Hematopoietic multipotent progenitor cell treated with erythropoietin and hydrocortisone succinate and interleukin-3 and kit ligand, for 4 days (in vitro differentiated cells): ENCODE measurements at places on chromosomes 4 and X.
A peak's percentile ranks its signal among the peaks of the same experiment; 100 is the strongest.

DNA sequence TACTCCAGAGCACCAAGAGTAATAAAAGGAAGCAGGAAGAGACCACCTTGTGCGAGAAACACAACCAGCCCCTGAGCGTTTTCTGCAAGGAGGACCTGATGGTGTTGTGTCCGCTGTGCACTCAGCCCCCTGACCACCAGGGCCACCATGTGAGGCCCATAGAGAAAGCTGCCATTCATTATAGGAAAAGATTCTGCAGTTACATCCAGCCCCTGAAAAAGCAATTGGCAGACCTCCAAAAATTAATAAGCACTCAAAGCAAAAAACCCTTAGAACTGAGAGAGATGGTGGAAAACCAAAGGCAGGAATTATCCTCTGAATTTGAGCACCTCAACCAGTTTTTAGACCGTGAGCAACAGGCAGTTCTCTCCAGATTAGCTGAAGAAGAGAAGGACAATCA, 5.7 kb downstream of the TRIM75 start:
- DNase-seq = no peak

DNA sequence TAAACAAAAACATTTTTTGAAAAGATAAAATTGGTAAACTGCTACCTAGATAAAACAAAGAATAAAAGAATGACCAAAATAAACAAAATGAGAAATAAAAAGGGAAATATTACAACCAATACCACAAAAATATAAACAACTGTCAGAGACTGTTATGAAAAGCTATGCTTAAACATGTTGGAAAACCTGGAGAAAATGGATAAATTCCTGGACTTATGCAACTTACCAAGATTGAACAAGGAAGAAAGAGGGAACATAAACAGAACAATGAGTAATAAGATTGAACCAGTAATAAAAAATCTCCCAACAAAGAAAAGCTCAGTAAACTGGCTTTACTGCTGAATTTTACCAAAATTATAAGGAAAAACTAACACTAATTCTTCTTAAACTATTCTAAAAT, 518.7 kb downstream of the GRXCR1 start:
- DNase-seq = no peak

DNA sequence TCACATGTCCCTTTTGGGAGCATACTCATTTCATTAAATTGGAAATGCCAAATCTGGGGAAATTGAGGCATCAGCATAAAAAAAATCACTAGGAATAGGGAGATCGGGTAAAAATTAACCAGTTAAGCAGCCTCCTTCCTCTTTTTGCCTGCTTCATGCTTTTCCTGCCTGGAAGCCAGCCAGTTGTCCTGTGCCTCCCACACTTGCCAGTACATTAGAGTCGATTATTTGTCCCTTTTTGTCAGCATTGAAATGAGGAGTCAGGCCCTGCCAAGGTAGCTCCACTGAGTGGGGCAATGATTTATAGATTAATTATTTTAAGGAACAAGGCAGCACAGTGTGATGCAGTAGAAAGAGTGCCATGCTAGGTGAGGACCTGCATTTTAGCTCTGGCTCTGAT, 55.3 kb downstream of the SH2D1A start:
- no peak for DNase-seq

DNA sequence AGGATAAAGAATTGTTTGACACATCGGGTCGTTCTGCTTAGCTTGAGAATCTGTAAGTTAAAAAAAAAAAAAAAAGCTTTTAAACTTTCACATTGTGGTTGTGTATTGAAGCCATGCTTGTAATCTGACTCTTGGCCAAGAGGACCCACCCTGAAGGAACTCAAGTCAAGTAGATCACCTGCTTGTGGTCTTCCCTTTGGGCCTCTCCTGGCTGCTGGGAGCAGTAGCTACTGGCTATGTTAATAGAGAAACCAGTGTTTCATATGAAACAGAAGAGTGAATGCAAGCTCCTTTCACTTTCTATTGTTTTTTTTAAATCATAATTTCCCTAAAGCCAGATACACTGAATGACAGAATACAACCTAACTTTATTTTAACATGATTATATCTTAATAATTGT, 402.4 kb upstream of the NDST4 start:
- peak; percentile 13 for DNase-seq

DNA sequence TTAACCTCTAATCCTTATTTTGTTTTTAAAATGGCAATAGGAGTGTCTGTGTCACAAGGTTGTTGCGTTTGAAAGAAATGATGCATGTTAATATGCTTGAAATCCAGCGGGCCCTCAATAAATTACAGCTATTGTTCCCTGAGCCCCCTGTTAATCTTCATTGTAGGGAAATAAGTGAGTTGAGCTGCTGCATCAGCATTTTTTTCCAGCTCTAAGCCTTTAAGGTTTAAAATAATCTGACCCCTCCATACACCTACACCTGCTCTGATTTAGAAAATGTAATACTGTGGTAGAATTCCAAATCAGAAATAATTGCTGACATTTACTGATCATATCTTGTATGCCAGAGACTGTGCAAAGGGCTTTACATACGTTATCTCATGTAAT, 2.6 kb upstream of the MSMO1 start:
- no peak for DNase-seq

DNA sequence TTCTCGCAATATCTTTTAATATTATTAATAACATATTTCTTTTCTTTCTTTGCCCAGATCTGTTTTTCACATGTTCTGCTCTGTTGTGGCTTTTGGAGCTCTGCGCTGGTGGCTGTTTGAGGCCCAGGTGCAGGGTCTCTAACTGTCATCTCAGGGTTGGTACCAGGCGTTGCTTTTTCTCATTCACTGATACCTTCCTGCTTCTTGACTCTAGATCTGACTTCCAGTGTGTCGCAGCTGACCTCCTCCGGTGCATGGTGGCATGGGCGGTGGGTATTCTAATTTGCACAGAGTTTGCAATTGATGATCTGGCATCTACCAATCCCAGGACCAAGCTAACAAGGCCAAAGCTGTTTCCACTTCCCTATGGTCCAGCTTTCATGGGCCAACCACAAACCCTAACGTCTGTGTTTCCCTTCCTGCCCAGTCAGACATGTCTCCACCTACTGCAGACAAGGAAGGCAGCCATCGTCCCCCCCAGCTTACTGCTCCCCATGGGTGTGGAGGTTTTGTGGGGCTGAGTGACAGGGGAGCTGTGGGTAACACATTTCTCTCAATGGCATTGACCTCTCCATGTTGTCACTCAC, 25.2 kb downstream of the LETM1 start:
- peak; percentile 41 for DNase-seq

DNA sequence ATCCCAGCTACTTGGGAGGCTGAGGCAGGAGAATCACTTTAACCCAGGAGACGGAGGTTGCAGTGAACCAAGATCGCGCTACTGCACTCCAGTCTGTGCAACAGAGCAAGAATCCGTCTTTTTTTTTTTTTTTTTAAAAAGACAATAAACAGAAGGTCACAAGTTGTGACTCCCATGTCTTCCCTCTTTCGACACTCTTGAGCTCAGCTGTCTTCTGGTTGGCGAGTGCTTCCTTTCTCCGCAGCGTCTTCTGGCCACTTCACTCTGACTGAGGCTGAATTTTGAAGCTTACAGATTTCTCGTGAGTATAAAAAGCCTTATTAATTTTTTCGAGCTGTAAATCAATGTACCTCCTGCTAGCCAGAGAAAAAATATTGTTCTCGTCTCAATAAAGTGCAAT, 124.9 kb downstream of the STOX2 start:
- no peak for DNase-seq

- DNase-seq = peak; percentile 24
These were observed 39.8 kb upstream of the TCEAL2 start for GRCh38 chrX:102085706-102086105.
